ENCODE measurements at places on chromosomes 16 and 17.

GRCh38 chr16:78310196-78310595 lies 210.7 kb downstream of the WWOX start:
- DNase-seq: no peak

- DNase-seq: no peak
Measured at GRCh38 chr17:45393411-45393810, 39.3 kb downstream of the ARHGAP27 start.

DNA sequence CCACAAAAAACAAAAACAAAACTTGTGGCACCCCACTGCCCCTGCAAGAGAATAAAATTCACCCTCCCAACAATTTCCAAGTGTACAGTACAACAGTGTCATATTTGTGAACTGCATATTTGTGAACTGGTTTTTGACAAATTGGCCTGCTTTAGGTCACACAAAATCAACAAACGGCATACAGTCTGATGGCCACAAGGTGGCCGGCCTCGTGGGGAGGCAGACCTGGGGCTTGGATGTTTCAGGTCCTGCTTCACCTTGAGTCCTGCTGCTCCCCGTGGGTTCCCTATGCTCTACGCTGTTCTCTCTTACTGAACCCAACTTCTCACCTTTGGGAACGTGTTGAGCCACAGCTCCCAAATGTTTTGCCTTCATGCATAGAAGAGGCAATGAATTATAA lies 102.2 kb downstream of the CDK5R1 start:
- no peak for DNase-seq

DNA sequence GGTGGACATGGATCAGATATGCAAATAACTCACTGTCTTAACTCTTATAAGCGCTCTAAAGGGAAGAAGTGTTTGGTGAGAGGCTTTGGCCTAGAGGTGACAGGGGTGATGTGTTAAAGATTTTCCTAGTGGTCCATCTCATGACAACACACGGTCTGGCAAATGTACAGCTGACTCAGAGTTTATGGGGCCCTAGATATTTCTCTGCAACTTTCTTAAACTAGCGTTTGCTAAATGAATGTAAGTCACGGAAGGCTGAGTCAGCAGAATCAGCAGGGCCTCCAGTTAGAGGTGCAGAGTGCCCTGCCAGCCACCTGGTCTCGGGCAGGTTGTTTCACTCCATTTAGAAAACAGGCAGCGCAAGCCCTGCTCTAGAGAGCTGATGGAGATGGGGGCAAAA lies 40.1 kb downstream of the CLEC16A start:
- DNase-seq: no peak

DNA sequence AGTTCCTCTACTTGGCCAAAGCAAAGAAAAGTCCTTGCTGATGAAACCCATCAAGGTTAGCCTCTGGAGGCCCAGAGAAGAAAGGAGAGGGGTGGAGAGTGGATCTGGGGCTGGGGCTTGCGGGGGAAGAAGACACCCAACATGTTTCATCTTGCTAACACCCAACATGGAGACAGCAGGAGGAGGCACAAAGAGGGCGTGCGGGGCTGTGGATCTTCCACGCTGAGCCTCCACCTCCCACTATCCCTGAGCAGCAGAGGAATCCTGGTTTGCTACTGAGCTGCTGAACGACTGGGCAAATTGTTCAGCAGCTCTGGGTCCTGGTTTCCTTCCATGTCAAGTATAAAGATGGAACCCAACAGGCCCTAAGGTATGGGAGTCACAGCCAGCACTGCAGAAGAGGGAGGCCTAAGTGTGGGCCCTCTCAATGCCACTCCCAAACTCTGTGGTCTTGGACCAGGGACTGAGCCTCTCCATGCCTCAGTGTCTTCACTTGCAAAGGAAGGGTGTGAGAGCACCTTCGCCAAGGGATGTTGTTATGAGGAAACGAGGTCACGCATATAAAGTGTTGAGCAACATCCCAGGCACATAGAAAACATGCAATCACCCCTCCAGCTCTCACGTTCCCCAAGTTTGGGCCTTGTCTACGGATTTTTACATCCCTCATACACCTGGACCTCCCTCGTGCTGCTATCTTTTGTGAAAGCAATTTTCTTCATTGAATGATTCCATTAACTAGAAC lies 122.5 kb downstream of the XYLT1 start:
- DNase-seq: no peak

DNA sequence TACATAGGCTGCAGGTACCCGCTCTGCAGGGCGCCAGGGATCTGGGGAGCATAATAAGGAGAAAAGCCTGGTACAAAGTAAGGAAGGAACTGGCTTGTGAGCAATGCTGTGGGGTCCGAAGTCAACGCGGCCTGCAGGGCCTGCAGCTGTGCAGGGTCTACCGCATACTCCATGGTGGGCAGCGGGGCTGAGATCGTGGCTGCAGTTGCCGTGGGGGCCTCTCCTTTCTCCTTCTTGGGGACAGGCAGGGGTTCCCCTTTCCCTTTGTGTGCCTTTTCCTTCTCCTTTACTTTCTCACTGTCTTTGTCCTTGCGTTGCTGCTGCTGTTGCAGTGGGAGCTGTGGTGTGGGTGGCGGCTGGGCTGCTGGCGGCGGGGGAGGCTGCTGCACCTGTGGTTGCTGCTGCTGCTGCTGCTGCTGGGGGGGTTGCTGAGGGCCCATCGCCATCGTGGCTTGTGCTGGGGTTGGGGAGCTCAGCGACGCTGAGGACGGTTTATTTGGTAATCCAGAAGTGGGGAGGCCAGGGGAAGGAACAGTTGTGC lies 259.6 kb downstream of the ZFHX3 start:
- DNase-seq: peak; percentile 78
